ENCODE measurements at places on chromosomes 13 and 19. TPM values are rescaled to one million over a fixed set of nuclear protein-coding genes. Genes with fewer than 3 reads are reported as not detected.

NDUFA3 gene
- 255 TPM for total RNA-seq

SYCN gene
- total RNA-seq = not detected

RETN gene
- total RNA-seq = not detected

SKA3 gene
- 12.4 TPM for total RNA-seq

CCNA1 gene
- 0.40 TPM for total RNA-seq

SLC10A2 gene
- total RNA-seq = not detected

S1PR5 gene
- 2.0 TPM for total RNA-seq

KIR2DL4 gene
- not detected for total RNA-seq

Measured in A549 treated with Mapracorat at 1 μM for 4 hours (cell line).